ENCODE measurements at places on chromosomes 5 and 9. TPM values are rescaled to one million over a fixed set of nuclear protein-coding genes. Genes with fewer than 3 reads are reported as not detected.

LCN12 gene
- 0.82 TPM for total RNA-seq

PCDHA7 gene
- total RNA-seq = 0.05 TPM

PDZD2 gene
- total RNA-seq = 0.60 TPM

PPP3R2 gene
- not detected for total RNA-seq

CCNO gene
- total RNA-seq = 4.3 TPM

BAAT gene
- total RNA-seq = 0.32 TPM

ADAMTSL2 gene
- total RNA-seq = not detected

C9 gene
- not detected for total RNA-seq

BSPRY gene
- 0.06 TPM for total RNA-seq

PELO gene
- 17.9 TPM for total RNA-seq

LCNL1 gene
- total RNA-seq = 0.13 TPM

Measured in A549 treated with Hydrocortisone at 1 μM for 4 hours (cell line).